Stimulated activated CD4-positive, alpha-beta T cell treated with anti-CD3 and anti-CD28 coated beads, Interleukin-1b, Interleukin-23, amount 100 ng/mL, for 1 hour (primary cell): ENCODE measurements at places on chromosomes 7 and 10.

- no peak for DNase-seq
Measured at GRCh38 chr10:123459371-123460091, 206.6 kb upstream of the GPR26 start.

DNA sequence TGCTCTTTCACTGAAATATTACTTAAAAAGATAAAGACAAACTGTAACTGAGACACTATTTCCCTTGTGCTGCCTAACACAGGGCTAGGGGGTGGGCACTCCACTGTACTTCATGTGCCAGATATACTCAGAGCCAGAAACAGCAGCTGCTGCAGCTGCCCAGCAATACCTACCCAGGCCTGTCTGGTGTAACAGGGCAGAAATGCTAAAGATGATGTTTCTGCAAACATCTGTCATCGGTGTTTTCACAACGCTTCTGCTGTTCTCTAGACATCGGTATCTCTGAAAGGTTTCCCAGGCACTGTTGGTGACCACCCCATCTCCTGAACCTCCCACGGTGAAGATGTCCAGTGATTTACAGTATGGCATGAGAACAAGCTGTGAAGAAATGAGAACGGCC lies 42.7 kb downstream of the LAMB1 start:
- DNase-seq: no peak

DNA sequence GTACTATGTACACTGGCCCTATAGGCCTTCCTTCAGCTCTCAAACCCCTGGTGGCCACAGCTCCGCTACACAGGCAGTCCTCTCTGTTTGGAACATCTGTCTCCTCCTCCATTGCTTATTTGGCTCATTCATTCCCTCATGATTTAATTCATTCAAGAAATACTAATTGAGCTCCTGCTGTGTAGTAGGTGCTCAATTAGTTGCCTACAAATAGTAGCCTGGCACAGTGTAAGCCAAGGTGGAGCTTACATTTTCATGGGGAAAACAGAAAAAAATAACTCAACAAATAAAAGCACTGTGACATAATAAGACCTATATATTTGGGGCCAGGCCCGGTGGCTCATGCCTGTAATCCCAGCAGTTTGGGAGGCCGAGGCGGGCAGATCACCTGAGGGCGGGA lies 3.4 kb upstream of the FIS1 start:
- no peak for DNase-seq

DNA sequence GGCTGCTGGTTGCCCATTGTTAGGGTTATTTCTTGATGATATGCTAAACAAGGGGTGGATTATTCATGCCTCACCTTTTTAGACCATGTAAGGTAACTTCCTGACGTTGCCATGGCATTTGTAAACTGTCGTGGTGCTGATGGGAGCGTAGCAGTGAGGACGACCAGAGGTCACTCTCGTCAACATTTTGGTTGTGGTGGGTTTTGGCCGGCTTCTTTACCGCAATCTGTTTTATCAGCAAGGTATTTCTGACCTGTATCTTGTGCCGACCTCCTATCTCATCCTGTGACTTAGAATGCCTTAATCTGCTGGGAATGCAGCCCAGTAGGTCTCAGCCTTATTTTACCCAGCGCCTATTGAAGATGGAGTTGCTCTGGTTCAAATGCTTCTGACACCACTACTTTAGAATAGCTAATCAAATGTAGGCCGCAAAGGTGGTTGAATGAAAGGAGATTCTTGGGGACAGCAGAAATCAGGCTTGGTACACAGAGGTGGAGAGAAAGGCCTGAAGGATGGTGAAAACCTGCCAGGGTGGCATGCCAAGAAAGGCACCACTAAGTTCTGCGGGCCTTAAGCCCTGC lies 17.9 kb upstream of the SMO start:
- no peak for DNase-seq

DNA sequence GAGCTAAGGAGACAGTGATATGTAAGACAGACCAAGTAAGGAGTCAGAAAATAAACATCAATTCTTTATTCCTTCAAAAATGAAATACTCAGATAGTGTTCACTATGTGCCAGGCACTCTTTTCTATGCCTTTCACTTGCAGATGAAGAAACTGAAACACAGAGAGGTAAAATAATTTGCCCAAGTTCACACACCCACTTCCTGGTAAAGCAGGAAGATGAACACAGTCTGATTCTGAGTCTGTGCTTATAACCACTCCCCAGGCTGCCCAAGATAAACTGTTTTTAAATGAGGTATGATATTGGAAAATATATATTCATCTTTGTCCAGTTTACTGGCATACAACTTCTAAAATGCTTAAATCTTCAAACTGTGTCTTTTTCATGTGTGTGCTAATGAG lies 294.4 kb upstream of the NPVF start:
- no peak for DNase-seq

- DNase-seq: no peak
Measured at GRCh38 chr10:29007748-29008610, 280.9 kb upstream of the LYZL1 start.

DNA sequence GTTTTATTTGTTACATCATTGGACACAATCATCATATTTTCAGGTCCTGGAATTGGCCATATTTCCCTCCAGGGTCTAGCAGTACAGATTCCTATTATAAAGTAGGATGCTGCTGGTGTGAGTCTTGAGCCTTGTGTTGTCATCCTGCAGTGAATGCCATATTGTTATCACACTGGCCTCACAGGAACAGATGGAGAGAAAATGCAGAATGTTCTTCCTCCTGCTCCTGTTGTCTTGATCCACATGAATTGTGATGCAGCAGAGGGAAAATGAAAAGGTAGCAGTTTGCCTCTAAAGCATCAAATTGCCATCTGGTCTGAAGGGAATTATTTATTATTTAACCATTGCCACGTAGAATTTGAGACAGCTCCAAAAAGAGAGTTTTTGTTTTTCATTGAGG lies 248.6 kb downstream of the GPAM start:
- no peak for DNase-seq

DNA sequence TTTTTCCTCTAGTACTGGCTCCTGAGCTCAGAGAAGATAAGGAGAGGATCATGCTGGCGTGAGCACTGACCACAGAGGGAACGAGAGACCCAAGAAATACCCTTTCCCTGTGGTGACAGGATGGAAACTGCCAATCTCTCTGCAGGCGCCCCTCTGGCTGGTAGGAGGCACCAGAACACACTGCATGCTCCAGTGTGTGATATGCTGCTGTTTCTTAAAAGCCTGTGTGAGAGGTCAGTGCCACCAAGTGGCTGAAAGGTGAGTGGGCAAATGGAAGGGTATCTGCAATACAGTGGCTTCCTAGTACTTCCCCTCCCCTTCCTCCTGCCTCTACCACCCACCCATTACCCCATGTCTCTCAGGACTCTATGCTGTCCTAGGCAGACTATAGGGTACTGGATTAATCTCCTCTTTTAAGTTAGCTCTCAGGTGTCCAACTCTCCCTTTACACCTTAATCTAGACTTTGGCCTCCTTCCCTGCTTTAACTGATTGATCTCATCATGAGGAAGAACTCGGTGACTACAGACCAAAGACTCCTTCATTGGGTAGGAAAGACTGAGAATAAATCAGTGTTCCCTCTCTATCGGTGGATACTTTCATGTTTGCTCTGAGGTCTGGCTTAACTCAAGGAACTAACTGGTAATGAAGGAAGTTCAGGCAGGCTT lies 283.6 kb downstream of the ADRA2A start:
- DNase-seq: no peak
